Neural progenitor cell (in vitro differentiated cells): ENCODE measurements at places on chromosomes 2 and 18.

DNA sequence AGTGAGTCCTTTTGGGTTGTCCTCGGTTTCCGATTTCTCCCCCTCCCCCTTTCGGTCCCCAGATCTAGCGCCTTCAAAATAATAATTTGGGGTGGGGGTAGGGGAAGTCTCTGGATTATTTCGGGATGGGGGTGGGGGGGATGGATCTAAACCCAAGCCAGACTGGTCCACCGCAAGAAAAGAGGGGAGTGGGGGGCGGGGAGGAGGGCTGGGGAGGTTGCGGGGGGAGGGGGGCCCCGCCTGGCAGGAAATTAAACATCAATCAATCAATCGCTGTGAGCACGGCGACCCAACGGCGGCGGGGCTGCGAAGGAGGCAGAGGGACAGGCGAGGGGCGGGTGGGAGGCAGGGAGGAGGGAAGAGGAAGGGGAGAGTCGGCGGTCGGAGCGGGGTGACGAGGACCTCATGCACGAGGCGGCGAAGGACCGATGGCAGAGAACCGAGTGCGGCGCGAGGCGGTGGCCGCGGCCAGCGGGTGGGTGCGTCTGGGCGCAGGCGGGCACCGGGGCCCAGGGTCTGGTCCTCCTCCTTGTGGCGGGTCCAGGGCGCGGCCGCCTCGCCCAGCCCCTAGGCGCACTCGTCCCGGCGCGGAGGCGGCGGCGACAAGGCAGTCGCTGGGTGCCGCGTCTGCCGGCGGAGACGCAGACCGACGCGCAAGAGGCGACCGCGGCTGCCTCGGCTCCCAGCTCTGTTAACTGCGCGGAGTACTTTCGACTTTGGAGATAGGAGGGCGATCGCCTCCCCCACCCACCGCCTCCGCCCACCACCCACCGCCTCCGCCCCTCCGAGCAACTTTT is 468 bp upstream of the SATB2 start:
- peak; percentile 78 for DNase-seq

DNA sequence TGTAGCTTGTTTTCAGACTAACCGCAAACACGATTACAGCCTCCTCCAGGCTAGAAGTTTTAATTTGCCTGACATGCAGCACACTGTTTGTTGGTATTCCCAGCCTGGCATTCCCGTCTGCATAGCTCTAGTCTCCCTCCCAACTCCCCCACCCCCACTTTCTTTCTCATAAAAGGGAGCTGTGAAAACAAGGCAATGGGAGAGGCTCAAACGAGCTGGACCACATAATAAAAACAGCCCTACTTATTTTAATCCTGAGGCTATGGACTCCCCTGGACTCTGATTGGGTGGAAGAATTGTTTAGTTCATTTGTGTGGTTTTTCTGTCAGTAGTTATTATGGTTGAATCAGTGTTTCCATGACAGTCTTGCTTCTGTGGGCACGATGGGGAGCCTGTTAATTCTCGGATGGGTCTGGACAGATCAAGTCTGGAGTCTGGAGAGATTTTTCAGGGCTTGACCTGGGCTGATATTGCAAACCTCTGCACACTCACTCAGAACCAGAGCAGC is 1.2 kb downstream of the STON1 start:
- peak; percentile 72 for DNase-seq

DNA sequence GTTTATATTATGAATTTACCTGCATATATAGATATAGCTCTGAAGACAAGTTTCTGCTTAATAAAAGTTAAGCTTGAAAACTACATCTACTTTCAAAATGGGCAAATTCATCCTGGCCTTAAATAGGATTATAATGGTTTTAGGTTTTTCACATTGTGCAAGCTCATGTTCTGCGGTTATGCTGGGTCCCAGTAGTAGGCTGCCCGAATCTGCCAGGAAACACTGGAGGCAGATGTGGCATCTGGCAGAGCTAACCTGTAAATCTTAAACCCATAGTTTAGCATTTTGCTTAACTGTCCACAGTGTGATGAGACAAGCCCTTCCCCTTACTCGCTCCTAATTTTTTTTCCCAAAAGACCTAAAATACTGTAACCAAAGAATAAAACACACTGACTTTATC is 234.2 kb downstream of the TCF4 start:
- no peak for DNase-seq

- DNase-seq: peak; percentile 37
Measured at GRCh38 chr2:85254540-85255300, 73.1 kb downstream of the TGOLN2 start.

- DNase-seq: peak; percentile 0
Measured at GRCh38 chr2:111715987-111716904, 167.7 kb downstream of the ANAPC1 start.

DNA sequence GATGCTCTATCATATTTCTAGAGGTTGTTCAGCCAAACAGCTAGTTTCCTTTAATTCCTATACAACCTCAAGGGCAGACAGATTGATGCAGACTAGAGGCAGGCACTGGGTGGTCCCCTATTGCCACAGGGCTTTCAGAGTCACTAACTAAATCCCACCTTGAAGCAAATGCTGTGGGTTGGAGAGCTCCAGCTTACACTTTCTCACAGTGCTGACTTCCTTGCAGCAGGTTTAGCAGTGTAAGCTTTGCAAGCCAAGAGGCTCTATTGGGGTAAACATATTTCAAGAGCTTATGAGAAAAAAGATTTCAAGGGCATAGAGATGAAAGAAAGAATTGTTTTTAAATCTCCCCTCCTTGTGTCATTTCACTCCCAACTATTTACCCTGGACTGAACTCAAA is 366.5 kb upstream of the CRIM1 start:
- peak; percentile 26 for DNase-seq

GRCh38 chr2:99656994-99657393 is 167.2 kb upstream of the REV1 start:
- no peak for DNase-seq
